ENCODE measurements at places on chromosomes 3 and 15.

GRCh38 chr3:61872077-61872706, 310.8 kb downstream of the PTPRG start:
- no peak for DNase-seq

- no peak for DNase-seq
Observed at GRCh38 chr15:41416128-41416741, 660 bp upstream of the RTF1 start.

GRCh38 chr3:16319307-16319706, 54.3 kb downstream of the OXNAD1 start:
- DNase-seq = peak; percentile 61

GRCh38 chr3:182914341-182914740, 66.0 kb downstream of the DCUN1D1 start:
- DNase-seq = no peak

GRCh38 chr3:14031271-14031670, 93.4 kb downstream of the CHCHD4 start:
- no peak for DNase-seq

GRCh38 chr3:71232175-71232679, 351.3 kb downstream of the FOXP1 start:
- DNase-seq = no peak

DNA sequence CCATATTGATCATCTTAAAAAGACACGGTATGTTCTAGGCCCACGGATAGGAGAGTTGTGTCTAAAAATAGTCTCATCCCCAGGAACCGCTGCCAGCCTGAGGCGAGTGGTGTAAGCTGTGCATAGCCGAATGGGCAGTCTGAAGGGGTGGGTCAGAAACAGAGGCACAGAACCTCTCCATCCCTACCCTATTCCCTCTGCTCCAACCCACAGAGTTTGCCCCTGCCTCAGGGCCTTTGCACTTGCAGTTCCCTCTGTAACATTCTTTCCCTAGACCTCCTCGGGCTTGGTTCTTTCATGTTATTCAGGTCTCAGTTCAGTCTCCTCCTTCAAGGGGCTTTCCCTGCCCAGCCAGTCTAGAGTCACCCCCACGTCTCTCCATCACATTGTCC, 4.8 kb downstream of the SCN5A start:
- no peak for DNase-seq

- DNase-seq = no peak
Observed at GRCh38 chr3:50155891-50156290, 767 bp downstream of the SEMA3F start.

DNA sequence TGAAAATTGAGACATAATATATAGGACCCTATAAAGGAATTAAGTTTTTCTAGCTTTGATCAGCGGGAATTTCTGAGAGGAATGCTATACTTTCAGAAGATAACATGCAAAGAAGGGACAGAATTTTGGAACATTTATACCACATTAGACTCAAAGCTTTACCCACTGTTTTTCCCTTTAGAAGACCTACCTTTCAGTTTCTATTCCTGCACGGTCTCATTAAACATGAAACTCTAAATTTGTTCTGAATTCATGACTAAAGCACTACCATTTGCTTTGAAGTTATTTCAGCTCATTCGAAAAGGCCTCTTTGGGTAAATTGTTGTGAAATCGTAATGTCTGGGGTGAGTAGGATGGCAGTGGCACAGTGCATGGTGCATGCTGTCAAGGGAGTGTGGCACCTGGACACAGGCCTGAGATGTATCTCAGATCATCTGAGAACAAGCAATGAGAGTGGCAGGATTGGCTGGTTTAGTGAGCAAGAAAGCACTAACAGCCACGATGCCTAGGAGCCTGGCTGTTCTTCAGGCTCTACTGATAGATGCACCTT, 42.5 kb downstream of the CHCHD4 start:
- DNase-seq = no peak

- DNase-seq = peak; percentile 74
Observed at GRCh38 chr3:133574260-133574881, 885 bp downstream of the CDV3 start.

DNA sequence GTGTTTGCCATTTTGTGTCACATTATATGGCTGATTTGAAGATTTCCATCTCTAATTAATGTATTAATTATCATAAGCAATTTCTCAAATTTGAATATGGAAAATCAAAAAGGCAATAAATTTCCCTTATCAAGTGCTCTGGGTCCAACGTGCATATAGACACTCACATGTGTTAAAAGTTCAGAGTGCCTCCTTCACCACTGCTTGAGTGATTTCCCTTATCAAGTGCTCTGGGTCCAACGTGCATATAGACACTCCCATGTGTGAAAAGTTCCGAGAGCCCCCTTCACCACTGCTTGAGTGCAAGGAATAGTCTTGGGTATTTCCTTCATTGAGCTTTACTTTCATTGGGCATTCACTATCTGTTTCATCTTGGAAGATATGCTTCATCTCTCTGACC, 421.0 kb upstream of the ZNF717 start:
- no peak for DNase-seq

DNA sequence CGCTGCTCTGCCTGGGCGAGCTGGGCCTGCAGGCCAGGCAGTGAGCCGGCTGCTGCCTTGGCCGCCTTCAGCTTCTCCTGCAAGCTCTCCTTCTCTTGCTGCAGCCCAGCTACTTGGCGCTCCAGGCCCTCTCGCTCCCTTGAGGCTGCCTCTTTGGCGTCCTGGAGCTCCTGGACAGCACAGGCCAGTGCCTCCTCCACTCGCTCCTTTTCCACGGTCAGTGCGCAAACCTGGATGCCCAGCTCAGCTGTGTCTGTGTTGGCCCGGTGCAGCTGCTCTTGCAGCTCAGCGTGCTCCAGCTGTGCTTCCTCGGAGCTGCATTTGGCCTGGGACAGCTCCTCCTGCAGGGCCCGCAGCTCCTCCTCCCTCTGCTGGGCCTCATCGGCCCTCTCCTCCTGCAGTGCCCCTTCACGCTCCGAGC, 23.1 kb downstream of the CXCR6 start:
- no peak for DNase-seq

DNA sequence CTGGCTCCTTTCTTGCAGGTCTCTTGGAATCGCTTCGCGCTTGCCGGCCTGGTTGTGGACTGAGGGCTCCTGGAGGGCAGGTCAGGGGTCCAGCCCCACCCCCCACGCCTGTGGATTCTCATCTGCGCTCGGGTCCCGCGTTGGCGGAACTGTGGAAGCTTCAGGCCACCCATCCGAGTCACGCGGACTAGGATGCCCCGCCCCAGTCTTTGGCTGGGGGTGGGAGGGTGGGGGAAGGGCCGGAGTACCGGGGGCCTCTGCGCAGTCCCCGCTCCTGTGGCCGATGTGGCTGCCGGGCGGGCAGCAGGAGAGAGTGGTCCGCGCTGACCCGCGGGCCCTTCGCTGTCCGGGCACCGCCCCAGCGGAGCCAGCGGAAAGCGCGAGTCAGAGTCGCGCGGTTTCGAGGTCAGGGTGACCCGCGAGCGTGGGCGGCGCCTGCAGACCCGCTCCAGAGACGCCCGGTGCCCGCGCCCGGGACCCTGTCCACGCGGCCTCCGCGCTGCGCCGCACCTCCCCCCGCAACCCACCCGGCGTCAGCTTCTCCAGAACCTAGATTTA, 114.2 kb downstream of the KLF13 start:
- DNase-seq = no peak

DNA sequence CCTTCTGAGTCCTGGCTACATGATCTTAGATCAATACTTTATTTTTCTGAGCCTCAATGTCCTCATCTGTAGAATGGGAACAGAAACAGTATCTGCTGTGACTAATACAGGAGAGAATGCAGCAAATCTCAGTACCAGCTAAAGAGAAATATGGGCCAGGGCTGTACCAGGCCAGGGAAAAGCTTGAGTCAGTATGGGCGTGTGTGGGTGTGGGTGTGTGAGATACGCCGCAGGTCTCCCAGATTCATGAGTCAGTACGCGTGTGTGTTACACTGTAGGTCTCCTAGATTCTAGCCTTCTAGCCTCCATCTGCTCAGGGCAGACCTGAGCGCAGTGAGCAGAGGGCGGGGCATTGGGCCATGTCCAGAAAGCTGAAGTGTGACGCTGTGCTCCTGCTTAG, 15.2 kb downstream of the GNAI2 start:
- no peak for DNase-seq

GRCh38 chr3:27081566-27081965, 287.6 kb downstream of the NEK10 start:
- no peak for DNase-seq

DNA sequence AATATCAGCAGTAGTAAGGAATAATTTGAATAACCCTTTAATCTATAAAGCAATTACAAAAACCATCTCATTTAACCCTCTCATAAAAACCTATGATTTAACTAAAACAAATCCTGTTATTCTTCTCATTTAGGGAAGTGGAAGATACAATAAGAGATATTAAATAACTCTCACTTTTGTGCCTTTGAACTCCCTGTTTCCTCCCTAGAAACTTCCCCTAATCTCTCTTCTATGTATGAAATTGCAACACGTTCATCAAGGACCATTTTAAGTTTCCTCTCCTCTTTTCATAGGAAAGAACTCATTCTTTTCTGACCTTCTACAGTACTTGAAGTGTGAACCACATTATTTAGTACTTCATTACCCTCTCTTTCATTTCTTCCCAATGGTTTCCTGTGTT, 18.8 kb upstream of the FAM81A start:
- no peak for DNase-seq

DNA sequence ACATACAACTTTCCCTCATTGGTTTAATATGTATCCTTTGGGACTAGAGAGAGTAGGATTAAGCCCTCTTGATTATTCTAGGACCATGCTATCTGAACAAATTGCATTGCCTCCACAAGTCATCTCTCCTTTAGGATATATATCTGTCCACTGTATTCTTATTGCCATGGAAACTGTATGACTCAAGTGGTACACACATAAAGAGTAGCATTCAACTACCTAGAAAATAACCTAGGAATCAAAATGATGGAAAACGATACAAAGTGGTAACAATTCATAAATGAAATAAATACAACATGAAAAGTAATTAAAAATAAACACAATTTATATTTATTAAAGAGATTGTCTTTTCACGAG, 212.1 kb upstream of the P2RY1 start:
- DNase-seq = no peak

DNA sequence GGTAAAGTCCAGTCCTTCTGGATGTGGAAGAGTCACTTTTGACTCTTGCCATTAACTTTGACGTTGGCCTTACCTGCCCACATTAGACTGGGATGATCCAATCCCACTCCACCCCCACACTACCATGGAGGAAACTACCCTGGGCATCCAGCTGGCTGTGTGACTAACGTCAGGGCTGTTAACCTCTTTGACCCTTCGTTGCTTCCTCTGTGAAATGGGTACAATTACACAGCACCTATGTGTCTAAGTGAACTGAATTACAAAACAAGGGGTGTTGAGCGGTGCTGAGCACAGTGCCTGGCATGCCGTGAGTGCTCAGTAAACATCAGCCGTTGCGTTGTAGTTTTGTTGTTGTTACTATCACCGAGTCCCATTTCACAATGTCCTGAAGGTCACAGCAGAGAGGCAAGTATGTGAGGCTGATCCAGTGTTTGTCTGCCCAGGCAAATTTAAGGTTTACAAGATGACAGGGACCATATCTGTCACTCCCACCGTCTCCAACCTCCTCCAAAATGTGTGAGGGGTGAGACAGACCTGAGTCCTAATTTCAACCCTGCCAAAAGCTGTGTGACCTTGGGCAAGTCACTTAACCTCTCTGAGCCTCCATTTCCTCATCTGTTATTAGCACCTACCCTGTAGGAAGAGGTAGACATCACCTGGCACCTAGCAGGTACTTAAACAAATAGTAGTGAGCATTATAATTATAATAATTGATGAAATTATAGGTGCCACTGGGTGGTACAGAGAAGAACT, 20.9 kb downstream of the WNT7A start:
- DNase-seq = no peak

DNA sequence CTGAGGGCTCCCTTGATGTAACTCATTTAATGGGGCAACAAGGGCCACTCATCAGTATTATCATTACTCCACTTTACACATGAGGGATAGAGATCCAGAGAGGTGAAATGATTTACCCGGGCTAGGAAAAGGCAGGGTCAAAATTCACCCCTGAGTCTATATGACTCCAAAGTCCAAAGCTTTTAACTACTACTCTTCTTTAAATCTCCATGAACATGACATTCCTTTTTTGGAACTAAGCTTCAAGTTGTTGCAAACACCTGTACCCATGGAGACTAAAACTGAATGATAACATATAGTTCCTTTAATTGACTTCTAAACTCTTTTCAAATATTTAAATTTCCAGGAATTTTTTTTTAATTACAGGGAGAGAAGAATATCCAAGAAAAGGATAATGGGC, 292.9 kb upstream of the GADL1 start:
- no peak for DNase-seq

- peak; percentile 94 for DNase-seq
Observed at GRCh38 chr15:52139599-52140462, 27.3 kb upstream of the BCL2L10 start.

- no peak for DNase-seq
Observed at GRCh38 chr3:106197532-106198194, 328.9 kb upstream of the CBLB start.

- no peak for DNase-seq
Observed at GRCh38 chr3:154987846-154988245, 92.3 kb upstream of the MME start.

DNA sequence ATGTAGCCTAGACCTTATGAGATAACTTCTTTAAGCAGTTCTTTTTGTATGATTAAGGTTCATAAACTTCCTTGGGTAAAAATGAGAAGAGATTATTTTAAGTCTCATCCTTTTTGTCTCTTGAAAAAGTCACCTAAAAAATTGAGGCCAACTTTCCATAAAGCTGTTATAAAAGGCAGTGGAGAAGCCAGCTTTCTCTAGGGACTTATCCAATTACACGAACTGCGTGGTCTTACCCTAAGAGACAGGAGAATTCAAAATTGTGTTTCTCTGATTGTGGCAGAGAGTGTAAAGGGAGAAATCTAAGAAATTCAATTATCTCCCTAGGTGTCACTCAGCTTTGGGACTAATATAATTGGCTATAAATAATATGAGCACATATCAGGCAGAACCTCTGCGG, 262.0 kb downstream of the SHOX2 start:
- no peak for DNase-seq

DNA sequence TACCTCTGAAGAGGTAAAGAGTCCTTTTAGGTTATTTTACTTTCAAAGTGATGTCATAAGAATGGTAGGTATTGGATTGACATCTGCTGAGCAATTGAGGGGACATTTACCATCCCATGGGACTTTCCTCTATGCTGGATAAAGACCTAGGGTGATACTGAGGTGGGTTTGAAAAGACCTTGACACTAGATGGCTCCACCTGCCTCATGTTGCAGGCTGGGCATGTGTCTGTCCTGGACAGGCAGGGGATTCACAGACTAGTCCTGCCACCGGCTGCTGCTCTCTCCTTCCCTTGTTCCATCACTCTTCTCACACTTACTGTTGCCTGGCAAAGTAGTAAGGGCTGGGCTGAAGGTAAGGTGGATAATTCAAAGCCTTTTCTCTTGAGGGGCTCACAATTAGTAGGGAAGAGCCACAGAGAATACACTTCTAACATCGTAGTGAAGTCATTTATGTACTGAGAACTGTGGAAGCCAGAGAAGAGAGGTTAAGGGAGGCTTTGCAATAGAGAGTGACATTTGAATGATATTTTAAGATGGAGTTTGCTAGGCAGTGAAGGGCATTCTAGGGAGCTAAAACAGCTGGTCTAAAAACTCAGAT, 27.7 kb downstream of the TRAK1 start:
- peak; percentile 53 for DNase-seq
